ENCODE measurements at places on chromosomes 13 and 19. TPM values are rescaled to one million over a fixed set of nuclear protein-coding genes. Genes with fewer than 3 reads are reported as not detected.

WTIP gene
- total RNA-seq: 22.3 TPM

DAND5 gene
- total RNA-seq: not detected

C1QTNF9B gene
- total RNA-seq: not detected

CCL25 gene
- not detected for total RNA-seq

LGI4 gene
- total RNA-seq: 7.5 TPM

PALM3 gene
- total RNA-seq: 19.4 TPM

CASP14 gene
- total RNA-seq: 0.16 TPM

SLC7A10 gene
- total RNA-seq: not detected
